ENCODE measurements at places on chromosomes 3 and 15.

DNA sequence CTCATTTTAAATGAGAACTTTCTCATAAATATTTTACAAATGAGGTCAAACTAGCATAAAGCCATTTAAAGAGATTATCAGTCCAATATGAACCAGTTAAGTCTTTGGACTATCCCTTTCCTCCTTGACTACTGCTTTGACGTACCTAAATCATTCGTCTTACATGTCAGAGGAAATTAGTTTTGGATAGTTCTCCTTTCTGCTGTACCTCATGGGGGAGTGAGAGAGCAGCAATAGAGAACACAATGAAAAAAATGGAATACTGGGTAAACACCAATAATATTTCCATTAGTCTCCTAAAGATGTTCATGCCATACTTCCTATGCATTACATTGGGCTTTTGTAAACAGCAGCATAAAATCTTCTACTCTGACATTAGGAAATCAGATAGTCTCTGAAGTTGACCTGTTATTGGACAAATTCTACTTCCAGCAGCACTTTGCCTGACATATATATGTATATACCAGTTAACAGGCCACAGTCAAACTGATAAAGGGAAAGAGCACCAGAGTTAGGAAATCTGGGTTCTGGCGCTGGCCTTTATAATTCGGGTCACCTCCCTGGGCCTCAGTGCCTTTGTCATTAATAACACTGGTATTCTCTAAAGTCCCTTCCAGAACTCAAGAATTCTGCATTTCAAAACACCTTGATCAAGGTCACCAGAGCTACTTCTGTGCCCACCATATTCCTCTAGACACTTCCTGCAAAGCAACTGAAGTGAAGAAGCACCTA lies 26.8 kb downstream of the TIMMDC1 start:
- no peak for DNase-seq

- no peak for DNase-seq
These were observed 146.7 kb upstream of the IQSEC1 start for GRCh38 chr3:13219902-13220296.

- DNase-seq: no peak
These were observed 19.1 kb downstream of the ALDH1L1 start for GRCh38 chr3:126161309-126161708.

DNA sequence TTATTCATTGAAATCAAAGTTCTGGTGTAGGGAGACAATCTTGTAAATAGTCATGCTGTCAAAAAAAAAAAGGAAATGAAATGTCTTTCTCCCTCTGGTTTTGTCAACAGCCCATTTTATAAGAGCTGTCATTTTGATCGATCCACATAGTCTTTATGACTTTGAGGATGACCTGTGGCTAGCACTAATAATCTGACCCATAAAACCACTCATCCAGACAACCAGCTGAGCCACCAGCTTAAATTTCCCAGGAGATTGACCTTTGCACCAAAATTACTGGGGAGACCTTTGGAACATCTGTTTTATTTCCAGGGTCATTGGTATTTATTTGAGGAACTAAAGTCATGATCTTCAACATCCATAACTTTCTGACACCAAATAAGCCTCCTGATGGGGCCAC lies 98.5 kb upstream of the MME start:
- DNase-seq: no peak

GRCh38 chr3:65443739-65444446 lies 594.8 kb downstream of the MAGI1 start:
- no peak for DNase-seq

- no peak for DNase-seq
These were observed 131.8 kb upstream of the MCTP2 start for GRCh38 chr15:94099574-94099960.

DNA sequence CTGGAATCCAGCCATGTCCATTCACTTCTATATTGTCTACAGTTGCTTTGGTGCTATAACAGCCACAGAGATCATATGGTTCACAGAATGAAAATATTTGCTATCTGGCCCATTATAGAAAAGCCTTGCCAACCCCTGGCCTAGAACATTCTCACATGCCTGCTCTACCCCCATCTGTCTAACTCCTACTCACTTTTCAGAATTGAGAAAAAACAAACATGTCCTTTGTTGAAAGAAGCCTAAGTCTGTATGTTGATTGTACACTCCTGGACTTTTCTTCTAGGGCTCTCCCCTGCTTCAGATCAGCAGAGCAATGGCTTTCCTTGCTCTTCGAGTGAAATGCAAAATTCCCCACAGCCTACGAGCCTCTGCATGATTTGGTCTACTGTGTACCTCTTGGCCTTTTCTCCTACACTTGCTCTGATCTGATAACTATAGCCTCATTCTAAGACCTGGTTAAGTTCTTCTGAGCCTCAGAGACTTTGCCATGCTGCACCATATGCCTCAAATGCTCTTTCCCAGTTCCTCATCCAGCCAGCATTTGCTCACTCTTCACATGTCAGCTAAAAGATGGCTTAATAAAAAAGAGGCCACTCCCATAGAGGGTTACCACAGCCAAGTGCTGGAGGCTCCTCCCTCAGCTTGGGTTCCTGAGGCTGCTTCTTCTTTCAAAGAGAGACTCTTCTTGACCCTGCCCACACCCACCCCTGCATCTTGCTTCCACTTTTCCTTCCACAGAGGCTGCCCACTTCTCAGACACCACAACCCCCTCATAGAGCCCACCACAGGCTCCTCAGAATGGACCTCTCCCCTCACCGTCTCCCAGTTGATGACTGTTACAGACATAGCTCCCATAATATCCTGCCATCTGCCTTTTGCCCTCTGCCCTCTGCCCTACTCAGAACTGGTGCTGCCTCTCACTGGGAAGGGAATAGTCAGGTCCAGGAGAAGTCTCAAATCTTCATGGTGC lies 22.9 kb upstream of the DCLK3 start:
- no peak for DNase-seq

DNA sequence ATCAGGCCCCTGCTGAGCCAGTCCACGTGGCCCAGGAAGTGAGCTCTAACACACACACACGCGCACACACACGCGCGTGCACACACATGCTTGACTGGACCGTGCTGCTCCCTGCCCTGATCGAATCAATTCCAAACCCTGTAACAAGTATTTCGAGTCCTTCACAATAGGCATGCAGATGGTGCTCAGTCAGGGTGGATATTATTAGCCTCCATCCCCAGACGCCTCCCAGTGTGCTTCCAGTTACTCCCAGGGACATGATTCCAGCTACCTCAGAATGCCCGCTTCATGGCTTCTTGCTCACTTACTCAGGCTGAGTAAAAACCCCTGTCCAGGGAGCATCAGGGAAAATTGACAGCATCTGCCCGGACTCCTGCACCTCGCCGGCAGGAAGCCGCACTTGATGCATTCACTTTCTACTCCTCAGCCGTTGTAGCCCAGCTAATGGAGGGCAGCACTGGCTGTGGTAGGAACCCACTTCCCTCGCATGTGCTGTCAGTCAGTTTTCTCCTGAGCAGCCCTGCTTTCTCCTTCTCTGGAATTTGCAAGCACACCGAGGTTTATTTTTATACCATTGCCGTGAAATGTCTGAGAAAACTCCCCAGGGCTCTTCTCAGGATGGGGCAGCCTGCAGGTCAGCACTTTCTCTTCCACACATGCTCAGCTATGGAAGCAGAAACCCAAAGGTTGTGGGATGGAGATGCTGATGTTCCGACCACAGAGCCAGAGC lies 126.1 kb upstream of the ABHD17C start:
- no peak for DNase-seq

DNA sequence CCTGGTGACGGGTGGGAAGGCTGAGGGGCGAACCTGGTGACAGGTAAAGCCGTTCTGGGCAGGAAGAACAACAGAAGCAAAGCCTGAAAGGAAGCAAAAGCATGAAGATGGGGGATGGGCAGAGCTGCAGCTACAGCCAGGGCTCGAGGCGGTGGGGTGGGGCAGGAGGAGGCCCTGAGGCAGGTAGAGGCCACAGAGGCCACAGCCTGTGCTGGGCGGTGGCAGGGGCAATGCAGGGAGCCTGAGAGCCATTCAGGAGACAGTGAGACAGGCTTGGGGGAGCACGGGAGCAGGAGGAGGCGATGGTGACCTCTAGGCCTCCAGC lies 8.2 kb downstream of the PCSK6 start:
- DNase-seq: no peak
